ENCODE measurements at places on chromosomes 2 and 18. TPM values are rescaled to one million over a fixed set of nuclear protein-coding genes. Genes with fewer than 3 reads are reported as not detected.

The CXCR1 gene
- polyA plus RNA-seq = 0.07 TPM

The DES gene
- 7.4 TPM for polyA plus RNA-seq

The INSIG2 gene
- polyA plus RNA-seq = 27.9 TPM

The CRYGC gene
- not detected for polyA plus RNA-seq

Measured in left renal cortex interstitium (tissue), 4 donors.